ENCODE measurements at places on chromosomes 7 and 10.

DNA sequence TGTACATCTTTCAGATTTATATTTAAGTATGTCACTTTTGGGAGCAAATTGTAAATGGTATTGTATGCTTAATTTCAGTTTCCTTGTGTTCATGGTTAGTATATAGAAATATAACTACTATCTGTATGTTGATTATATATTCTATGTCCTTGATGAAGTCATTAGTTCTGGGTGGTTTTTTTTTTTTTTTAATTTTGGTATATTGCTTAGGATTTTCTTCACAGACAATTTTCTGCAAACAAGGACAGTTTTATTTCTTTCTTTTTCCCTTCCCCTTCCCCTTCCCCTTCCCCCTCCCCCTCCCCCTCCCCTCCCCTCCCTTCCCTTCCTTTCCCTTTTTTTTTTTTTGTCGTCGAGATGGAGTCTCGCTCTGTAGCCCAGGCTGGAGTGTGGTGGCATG, 430.0 kb downstream of the TYW1 start:
- no peak for DNase-seq

DNA sequence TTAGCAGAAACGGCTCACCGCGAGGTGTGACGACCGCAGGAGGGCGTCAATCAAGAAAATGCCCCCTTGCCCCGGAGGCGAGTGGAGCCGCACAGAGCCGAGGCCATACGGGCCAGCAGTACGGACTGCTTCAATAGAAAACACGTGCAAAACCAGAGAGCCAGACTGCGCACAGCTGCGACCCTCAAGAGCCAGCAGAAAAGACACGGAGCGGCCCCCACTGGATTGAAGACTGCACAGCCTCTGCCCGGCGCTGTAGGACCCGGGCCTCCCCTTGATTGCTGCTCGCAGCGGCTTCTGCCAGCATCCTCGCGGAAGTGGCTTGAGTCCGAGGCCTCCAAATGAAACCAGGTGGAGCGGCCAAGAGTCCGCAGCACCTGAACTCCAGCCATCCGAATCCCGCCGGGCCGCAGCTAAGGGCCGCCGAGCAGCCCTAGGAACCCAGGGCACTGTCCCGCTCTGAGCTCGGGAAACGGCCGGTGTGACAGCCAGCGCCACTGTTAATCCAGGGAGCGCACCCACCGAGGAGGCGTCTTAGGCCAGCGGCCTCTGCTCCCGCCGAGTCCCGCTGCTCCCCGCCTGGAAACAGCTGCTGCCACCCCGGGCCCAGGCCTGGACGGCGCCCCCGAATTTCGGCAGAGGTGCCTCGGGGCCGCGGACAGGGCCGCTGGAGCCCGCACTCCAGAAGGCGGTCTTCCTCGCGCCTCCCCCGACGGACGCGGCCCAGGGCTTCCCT, 660 bp upstream of the HHEX start:
- DNase-seq = no peak

GRCh38 chr7:142488036-142488633, 230.3 kb upstream of the PRSS58 start:
- DNase-seq = no peak

- no peak for DNase-seq
Observed at GRCh38 chr7:157018997-157019608, 8.6 kb upstream of the MNX1 start.

GRCh38 chr10:24958721-24959381, 6.4 kb upstream of the PRTFDC1 start:
- DNase-seq = no peak

GRCh38 chr10:8453587-8453986, 399.1 kb downstream of the GATA3 start:
- no peak for DNase-seq

GRCh38 chr7:42183547-42183946, 53.5 kb downstream of the GLI3 start:
- no peak for DNase-seq

- no peak for DNase-seq
Observed at GRCh38 chr7:43568529-43568928, 14.4 kb upstream of the STK17A start.

DNA sequence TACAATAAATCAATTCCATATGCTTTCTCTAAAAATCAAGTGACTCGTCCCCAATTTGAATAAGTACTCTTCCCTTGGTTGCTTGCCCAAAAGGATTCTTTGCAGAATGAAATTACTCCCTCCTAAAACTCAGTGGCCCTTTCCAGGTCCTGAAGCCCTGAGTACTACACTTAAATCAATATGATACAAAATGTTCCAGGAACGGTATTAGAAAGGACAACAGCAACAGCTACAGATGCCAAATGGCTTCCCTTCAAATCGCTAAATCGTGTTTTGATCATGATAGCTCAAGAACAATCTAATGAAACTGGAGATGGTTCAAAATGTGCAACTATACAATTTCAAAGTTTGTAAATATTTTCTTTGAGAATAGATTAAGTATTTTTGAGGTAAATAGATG, 59.4 kb downstream of the TPK1 start:
- no peak for DNase-seq
